ENCODE measurements at places on chromosomes 3 and 15. TPM values are rescaled to one million over a fixed set of nuclear protein-coding genes. Genes with fewer than 3 reads are reported as not detected.

ANKRD34C gene
- 0.52 TPM for total RNA-seq

HTR3E gene
- total RNA-seq = not detected

GNAT1 gene
- total RNA-seq = not detected

OIP5 gene
- total RNA-seq = 0.23 TPM

GABRR3 gene
- not detected for total RNA-seq

DPPA4 gene
- not detected for total RNA-seq

PARP9 gene
- 15.8 TPM for total RNA-seq

TRIM71 gene
- not detected for total RNA-seq

PLA2G4D gene
- not detected for total RNA-seq

DNA sequence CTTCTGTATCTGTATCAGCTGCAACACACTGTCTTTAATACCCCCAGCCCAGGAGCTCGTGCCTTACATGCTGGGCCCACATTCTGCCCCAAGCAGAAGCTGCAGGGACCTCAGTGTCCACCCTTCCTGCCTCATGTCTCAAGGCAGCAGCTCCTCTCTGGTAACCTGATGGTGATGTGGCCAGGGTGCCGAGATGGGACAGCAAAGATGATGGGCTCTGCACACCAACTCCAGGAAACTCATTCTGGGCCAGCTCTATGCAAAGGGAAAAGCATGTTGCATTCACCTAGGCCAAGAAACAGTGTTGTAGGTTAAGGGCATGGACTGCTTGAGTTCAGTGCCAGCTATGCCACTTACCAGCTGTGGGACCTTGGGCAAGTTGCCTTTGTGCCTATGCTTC, 79.5 kb upstream of the PRR23C start:
- H3K4me1 ChIP-seq = no peaks in the 10 kb centered on the region
- H3K27me3 ChIP-seq = no peaks in the 10 kb centered on the region
- no peak overlapping the region for H3K27ac ChIP-seq

DNA sequence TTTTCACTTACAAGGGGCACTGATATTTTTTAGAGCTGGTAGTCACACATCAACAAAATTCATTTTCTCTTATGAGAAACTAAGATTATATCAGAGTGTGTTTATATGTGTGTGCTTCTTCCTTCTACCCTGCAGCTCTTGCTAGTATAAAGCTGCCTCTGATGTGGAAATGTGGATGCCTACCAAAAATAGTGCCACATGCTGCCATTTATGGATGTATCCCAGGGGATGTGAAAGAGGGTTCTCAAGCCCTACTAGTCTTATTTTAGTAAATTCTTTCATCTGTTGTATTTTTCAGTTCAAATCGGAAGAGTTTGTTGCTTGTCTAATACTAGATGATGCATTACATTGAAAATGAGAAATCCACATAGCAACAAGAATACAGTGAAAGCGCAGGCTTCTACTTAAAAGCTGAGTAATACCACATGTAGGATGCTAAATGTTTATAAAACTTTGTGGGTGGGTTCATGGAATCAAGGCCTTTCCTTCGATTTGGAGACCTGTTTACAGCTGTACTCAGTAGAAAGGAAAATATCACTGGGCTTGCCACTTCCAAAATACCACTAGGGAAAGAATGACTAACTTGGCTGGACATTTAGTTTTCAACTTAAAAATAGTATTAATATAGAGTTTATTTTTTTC, 399.2 kb downstream of the EPHA3 start:
- peak overlapping the region; percentile 31 for H3K27ac ChIP-seq
- H3K4me3 ChIP-seq = no peak overlapping the region
- no peak for DNase-seq
- no peaks in the 10 kb centered on the region for H3K4me1 ChIP-seq

DNA sequence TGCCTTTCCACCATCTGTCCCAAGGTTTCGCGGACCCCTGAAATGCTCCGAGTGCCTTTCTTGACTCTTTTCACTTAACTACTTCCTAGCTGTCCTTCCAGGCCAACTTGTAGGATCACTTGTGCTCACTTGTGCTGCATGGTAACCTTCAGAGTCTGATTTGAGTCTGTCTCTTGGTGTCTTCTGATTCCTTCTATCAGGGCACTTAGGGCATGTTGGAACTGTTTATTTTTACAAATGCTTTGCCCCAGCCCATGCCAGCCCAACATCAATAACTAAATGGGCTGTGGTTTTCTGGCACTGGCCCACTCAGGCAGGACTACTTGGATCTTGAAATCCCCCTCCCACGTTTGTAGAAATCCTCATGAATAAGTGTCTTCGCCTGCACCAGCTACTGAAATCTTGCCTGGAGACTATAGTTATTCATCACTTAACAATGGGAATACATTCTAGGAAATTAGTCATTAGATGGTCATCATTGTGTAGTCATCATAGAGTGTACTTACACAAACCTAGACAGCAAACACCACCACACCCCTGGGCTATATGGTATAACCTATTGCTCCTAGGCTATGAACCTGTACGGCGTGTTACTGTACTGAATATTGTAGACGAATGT, 123.1 kb upstream of the STRIT1 start:
- H3K27ac ChIP-seq = no peak overlapping the region
- H3K27me3 ChIP-seq = no peaks in the 10 kb centered on the region
- H3K4me1 ChIP-seq = no peaks in the 10 kb centered on the region

DNA sequence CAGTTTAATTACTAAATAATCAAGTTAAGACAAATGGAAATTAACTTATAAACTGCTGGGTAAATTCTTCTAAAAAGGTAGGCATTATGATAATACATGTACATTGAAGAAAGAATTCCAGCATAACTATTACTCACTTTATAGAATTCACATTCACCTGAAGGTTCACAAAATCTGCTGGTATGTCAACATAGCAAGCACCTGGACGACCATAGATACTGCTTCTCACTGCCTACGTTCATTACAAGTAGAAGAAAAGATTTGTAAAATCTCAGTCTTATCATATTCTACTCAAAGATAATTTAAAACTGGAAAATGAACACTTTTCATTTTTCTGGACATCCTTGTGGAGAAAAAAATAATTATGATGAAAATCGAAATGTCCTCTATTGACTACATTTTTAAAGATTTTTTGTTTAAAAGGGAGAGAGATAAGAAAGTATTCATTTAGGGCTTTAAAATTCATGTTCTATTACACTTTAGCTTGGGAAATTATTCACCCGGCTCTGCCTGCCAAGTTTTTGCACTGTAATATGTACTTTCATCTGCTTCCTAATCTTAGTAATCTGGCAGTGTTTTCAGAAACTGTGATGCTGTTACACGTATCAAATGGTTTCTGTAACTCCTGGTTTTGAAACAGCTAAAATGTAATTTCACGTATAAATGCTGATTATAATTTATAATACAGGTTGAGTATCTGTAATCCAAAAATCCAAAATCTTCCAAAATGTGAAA, 16.1 kb downstream of the HACL1 start:
- H3K4me3 ChIP-seq = no peak overlapping the region
- H3K4me1 ChIP-seq = no peaks in the 10 kb centered on the region
- no peak for DNase-seq
- H3K27me3 ChIP-seq = no peaks in the 10 kb centered on the region
- H3K27ac ChIP-seq = no peak overlapping the region
- H3K36me3 ChIP-seq = peaks cover 98% of the 10 kb centered on the region

DNA sequence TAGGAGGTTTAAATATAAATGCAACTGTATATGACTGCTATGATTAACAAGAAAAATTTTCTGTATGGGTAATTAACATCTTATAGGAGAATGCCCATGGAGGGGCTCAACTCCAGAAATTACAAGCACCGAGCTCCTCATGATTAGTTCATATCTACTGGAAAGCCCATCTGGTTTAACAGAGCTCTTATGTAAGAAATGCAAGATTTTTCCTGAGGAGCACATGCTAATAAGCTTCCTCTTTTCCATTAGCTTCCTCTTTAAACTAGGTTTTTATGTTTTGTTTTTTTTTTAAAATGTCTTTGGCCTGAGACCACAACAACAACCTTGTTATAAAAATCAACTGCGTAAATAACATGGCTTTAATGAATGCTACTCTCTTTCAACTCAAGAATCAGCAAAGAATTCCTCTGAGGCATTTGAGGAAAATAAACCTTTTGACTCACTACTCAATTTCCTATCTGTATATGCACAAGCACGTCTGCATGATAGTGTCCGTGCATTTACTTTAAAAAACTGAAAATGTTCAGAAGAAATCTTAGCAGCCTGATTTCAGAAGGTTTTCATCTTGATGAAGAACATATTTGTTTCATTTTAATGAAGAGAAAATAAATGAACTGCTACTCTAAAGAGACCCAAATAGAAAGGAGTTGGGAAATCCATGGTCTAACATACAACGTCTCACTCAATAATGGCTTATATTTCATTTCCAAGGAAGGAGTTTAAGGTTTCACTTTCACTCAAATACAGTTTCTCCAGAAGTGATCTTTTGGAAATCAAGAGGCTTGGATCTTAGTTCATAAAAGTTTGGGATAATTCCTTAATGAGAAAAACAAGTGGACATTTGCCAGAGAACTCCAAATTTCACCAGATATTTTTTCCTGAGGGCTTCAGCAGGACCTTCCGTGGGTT, 180.8 kb downstream of the KCNAB1 start:
- no peak for DNase-seq
- H3K36me3 ChIP-seq = no peaks in the 10 kb centered on the region
- H3K4me1 ChIP-seq = peaks cover 56% of the 10 kb centered on the region
- H3K27ac ChIP-seq = peak overlapping the region; percentile 19
- peak overlapping the region; percentile 20 for H3K4me3 ChIP-seq

GRCh38 chr3:126541628-126542339, 16.9 kb downstream of the C3orf22 start:
- no peaks in the 10 kb centered on the region for H3K4me1 ChIP-seq
- DNase-seq = no peak
- no peaks in the 10 kb centered on the region for H3K36me3 ChIP-seq

GRCh38 chr15:42621996-42622925, 46.9 kb downstream of the STARD9 start:
- no peak for DNase-seq
- H3K4me1 ChIP-seq = no peaks in the 10 kb centered on the region
- H3K4me3 ChIP-seq = no peak overlapping the region
- H3K27me3 ChIP-seq = no peaks in the 10 kb centered on the region
- peaks cover 23% of the 10 kb centered on the region for H3K36me3 ChIP-seq

DNA sequence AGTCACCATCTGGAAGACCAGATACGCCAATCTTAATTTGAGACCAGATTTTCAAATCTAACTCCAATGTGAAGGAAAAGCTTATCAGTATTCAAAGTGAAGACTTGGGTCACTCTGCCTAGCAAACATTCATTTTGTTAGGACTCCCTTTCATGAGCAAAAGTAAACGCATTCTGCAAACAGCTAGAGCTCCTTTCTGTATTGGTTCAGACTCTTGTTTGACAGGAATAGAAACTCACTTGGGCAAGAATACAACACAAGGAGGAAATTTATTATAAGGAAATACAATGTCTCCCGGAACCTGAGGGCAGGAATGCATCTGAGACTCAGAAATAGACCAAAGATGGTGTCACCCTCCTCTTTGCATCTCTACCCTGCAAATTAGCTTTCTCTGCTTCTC, 558.6 kb downstream of the TAFA4 start:
- H3K36me3 ChIP-seq = no peaks in the 10 kb centered on the region
- DNase-seq = no peak
- H3K4me1 ChIP-seq = no peaks in the 10 kb centered on the region
- no peak overlapping the region for H3K4me3 ChIP-seq

DNA sequence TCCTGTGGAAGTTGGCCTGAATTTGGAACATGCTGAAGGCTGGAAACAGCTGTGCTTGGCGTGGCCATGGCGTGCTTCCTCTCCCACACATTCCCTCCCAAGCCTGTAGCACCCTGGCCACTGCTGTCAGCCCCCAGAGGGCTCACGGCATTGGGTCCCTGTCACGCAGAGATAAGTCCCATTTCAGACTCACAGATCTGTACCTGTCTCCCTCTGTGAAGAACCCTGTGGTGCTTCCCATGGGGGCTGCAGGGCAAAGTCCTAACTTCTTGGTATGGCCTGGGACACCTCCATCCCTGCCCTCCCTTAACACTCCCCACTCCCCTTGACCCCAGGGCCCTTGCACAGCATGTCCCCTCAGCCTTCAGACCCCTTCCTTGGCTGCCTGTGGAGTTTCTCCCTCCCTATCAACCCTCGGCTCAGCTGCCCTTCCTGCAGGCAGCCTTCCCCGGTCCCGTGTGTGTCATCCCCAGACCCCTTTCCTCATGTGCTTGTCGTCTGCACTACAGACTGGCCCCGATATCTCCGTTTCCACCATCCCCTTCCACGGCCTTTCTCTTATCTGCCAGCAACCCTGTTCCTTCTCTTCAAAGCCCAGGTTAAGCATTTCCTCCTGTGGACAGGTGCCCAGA, 28.6 kb downstream of the ABTB1 start:
- H3K36me3 ChIP-seq = no peaks in the 10 kb centered on the region
- peak; percentile 69 for DNase-seq
- peaks cover 71% of the 10 kb centered on the region for H3K4me1 ChIP-seq
- H3K4me3 ChIP-seq = no peak overlapping the region

GRCh38 chr15:68400066-68400456, 31.9 kb downstream of the ITGA11 start:
- DNase-seq = no peak
- no peak overlapping the region for H3K27ac ChIP-seq
- H3K4me1 ChIP-seq = no peaks in the 10 kb centered on the region

GRCh38 chr3:183357564-183358079, 70.8 kb downstream of the MCF2L2 start:
- H3K27ac ChIP-seq = no peak overlapping the region
- H3K4me1 ChIP-seq = no peaks in the 10 kb centered on the region
- H3K27me3 ChIP-seq = no peaks in the 10 kb centered on the region
- no peaks in the 10 kb centered on the region for H3K36me3 ChIP-seq
- DNase-seq = no peak

- H3K27me3 ChIP-seq = no peaks in the 10 kb centered on the region
- no peaks in the 10 kb centered on the region for H3K36me3 ChIP-seq
- no peak overlapping the region for H3K27ac ChIP-seq
- no peaks in the 10 kb centered on the region for H3K4me1 ChIP-seq
- DNase-seq = no peak
Measured at GRCh38 chr3:24278543-24278942, 216.1 kb downstream of the THRB start.

DNA sequence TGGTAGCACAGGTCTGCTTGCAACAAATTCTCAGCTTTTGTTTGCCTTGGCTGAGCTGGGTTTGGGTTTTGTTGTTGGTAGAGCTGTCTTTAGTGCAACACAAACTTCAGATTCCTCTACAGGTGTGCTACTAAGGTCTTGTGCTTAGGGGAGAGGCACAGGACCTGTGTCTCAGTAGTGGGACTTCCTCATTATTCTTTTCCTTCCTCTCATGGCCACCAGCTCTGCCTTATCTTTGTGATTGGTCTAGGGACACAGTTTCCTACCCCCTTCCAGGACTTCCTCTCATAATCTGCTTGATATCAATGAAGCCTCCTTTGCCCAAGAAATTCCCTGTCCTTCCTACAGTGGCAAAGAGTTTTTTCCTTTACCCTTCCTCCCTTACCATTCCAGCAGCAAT, 24.9 kb upstream of the DNAAF4 start:
- no peak overlapping the region for H3K27ac ChIP-seq
- peaks cover 2% of the 10 kb centered on the region for H3K27me3 ChIP-seq
- H3K36me3 ChIP-seq = no peaks in the 10 kb centered on the region
- no peaks in the 10 kb centered on the region for H3K4me1 ChIP-seq
- no peak for DNase-seq
